ENCODE measurements at places on chromosomes 11 and 22.

- DNase-seq: no peak
Measured at GRCh38 chr22:17782158-17782557, 7.9 kb upstream of the BID start.

GRCh38 chr11:36139767-36140166, 149.5 kb downstream of the COMMD9 start:
- DNase-seq: no peak

DNA sequence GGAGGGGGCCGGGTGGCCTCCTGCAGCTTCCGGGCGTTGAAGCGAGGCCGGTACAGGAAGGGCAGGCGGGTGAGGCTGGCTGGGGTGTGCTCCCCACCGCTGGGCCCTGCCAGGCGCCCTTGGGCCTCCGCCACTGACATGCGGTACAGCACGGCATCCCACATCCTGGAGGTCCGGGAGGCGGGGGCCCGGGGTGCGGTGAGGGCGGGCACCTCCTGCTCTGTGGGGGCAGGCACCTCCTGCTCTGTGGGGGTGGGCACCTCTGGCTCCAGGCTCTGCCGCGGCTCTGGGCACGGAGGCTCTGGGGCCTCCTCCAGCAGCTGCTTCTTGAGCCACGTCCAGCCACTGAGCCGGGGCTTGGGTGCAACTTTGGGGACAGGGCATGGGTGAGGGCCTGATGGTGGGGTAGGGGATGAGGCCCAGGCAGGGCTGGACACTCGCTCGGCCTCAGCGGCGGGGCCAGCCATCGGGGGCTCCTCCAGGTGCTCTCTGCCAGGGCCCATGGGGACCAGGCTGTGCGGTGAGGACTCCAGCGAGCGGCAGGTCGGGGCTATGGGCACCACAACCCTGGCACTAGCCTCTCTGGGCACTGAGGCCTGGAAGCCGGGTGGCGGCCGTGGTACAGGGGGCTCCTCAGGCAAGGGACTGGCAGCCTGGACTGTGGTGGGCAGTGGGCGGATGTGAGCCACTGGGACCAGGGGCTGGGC, 2.3 kb downstream of the PRR33 start:
- DNase-seq: peak; percentile 56

DNA sequence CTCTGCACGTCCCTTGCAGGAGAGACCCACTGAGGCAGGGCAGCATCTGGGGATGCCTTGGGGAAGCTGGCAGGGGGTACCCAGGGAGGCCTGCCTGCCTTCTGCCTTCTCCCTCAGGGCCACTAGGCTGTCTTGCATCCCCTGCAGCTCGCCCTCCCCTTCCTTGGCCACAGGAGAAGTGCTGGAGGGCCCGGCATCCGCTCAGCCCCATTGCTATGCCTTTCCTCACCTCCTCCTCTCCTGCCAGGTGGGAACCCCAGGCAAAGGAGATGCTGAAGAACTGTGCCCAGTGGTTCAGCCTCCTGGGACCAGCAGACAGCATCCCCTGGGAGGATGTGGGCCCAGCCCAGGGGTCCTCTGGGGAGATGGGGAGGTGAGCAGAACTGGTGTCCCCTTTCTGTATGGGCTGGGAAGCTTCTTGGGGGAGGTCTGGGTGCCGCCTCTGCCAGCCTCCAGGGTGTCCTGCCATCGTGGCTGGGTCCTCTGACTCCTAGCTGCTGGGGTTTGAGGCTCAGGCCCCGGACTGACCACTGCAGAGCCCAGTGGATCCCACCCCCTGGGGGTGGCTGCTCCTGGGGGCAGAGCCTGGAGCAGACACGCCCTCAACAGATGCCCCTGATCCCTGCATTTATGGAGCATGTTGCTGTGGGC, 20.6 kb downstream of the MRGPRG start:
- no peak for DNase-seq

- DNase-seq: no peak
Measured at GRCh38 chr11:118536726-118537125, 5.7 kb downstream of the TMEM25 start.

DNA sequence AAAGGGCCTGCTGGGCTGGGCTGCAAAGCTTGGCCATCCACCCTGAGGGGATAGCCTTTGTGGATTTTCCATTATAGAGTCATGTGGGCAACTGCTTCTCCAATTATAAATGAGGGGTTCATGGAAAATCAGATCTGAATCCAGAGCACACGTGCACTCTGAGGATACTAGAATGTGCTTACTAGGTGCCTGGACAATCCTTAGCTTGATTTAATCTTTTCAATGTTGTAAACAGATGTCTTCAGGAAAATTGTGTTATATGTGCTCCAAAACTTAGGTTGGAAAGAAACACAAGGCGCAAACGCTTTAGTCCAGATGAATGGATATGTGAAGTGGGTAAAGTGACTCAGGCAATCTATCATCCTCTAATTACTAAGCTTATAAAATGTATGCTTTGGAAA, 92.0 kb downstream of the SLC17A6 start:
- DNase-seq: no peak

GRCh38 chr11:68093565-68093964, 27.6 kb downstream of the CHKA start:
- no peak for DNase-seq

- DNase-seq: no peak
Measured at GRCh38 chr11:43951231-43951630, 8.8 kb downstream of the C11orf96 start.

DNA sequence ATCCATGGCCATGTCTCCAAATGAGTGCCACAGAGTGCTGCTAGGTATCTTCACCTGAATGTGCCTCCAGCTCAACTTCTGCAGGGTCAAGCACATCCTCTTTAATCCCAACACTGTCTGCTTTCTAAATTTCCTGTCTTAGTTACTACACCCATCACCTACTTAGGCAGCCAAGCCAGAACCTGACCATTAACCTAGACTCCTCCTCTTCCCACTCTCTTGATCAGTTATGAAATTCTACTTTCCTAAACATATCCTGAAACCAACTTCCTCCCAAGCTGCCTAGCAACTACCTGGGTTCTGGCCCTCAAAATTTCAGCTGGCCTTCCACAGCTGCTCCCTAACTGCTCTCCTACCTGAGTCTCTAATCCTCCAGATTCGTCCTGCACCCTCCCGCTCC, 22.7 kb downstream of the CADM1 start:
- no peak for DNase-seq

DNA sequence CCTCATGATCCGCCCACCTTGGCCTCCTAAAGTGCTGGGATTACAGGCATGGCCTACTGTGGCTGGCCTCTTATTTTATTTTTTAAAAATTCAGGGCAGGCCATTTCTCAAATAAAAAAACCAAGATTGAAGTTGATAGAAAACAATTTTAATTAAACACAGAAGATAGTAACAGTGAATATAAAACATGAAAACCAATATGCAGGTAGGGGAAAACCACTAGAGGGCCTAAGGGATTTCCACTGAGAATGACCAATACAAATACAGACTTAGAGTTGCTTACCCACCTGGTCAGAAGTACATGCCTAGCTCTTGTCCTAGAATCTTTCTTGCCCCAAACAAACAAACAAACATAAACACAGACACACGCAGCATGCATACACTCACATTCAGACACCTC, 1.7 kb upstream of the RTCB start:
- no peak for DNase-seq

GRCh38 chr11:114158886-114159285, 99.4 kb downstream of the ZBTB16 start:
- DNase-seq: no peak

DNA sequence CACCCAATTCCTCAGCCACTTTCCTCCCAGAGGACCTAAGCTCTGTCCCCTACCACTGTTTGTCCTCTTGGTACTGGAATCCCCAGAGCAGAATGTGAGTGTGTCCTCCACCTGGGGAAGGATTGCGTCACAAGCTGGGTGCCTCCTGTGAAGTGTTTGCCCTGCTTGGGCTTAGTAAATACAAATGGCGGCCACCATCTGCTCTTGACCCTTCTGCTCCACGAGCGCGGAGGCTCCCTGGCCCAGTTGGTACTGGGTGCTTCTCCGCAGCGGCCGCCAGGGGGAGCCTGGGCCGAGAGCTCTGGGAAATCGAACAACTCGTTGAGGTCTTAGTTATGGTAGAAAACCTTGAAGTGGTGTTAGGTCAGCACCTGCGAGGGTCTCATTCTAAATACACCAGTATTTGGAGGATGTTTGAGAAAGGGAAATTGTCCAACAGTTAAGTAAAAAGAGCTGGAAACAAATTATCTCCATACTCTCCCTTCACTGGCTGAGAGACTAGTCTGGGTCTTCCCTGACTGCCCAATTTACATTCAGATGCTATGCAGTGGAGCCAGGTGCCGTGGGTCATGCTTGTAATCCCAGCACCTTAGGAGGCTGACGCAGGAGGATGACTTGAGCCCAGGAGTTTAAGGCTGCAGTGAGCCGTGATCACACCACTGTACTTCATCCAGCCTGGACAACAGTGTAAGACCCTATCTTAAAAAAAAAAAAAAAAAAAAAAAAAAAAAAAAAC, 74.6 kb upstream of the TEAD1 start:
- DNase-seq: peak; percentile 30

DNA sequence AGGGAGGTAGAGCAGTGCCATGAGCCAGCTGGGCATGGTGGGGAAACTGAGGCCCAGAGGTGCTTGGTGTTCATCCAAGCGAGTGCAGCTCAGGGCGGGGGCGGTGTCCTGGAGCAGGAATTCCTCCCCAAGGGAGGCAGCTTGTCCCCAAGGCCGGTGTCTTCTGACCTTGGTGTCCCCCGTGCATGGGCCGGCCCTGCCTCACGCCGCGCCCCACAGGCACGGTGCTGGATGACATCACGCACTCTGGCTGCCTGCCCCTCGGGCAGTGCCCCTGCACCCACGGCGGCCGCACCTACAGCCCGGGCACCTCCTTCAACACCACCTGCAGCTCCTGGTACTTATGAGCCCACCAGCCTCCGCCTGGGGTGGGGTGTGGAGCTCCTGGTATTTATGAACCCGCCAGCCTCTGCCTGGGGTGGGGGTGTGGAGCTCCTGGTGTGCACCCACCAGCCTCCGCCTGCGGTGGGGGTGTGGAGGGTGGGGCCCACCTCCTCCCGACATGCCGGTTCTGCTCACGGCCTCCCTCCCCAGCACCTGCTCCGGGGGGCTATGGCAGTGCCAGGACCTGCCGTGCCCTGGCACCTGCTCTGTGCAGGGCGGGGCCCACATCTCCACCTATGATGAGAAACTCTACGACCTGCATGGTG, 6.7 kb downstream of the MUC5B start:
- no peak for DNase-seq

GRCh38 chr11:133547808-133548494, 15.7 kb upstream of the OPCML start:
- no peak for DNase-seq

DNA sequence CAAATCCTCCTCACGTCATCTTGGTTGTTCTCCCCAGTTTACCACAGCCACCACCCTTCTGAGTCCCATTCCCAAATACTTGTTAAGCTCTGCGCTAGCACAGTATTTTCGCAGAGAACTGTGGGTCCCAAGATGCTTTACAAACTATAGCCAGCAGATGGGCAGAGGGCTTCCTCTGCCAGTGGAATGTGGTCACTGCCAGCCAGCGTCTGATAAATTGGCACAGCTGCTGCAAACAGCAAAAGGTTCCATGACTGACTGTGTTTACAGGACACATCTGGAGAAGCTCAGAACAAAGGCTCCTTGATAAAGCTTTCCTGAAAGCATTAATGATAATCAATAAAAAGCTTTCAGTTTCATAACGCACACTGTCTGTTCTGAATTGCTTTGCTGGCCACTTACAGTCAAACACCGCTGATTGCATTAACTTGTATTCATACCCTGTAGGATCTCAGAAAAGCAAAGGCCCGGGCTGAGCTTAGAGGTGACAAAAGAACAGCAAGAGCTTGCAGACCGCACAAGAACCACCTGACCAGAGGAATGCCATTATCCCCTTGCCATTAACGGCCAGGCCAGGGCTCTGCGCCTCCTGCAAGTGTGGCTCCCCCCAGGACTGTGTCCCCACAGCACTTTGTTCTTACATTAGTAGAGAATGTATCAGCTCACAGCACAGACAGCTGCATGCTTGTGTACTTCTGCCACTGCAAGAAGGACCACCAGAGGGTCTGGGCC, 120.6 kb downstream of the MICAL3 start:
- DNase-seq: no peak

- no peak for DNase-seq
Measured at GRCh38 chr22:44721213-44721612, 19.2 kb downstream of the PRR5 start.

- no peak for DNase-seq
Measured at GRCh38 chr11:117096201-117096991, 1.8 kb downstream of the SIK3 start.

Measured in activated T-cell treated with anti-CD3 and anti-CD28 coated beads for 24 hours (primary cell).